ENCODE measurements at places on chromosomes 1 and 21.

DNA sequence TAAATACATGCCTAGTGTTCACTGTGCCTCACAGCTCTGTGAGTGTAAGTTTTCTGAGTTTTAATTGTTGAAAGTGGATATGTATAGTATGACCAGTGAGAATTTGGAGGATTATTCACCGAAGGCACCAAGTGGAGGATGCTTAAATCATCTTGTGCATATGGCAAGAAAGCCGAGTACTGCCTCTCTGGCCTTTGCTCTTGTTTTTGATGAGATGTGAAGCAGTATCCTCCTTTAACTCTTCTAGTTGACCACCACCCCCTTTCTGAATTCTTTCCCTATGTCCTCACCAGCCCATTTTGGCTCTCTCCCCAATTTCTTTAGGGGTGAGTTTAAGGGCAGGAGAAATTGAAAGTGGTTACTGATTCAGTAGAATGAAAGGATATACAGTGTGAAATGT lies 130.4 kb downstream of the SYT2 start:
- no peak overlapping the region for H3K27ac ChIP-seq
- no peak overlapping the region for H3K4me3 ChIP-seq
- DNase-seq = no peak

GRCh38 chr1:160115545-160116282 lies at the start of gene ATP1A2:
ATP1A2 (plus strand) TSS chr1:160115759; CDS start chr1:160115862, 103 bp downstream.
- no peaks in the 10 kb centered on the region for H3K36me3 ChIP-seq
- no peak within 1 kb of the TSS for H3K4me3 ChIP-seq
- DNase-seq = no peak
- no peaks in the 10 kb centered on the region for H3K27me3 ChIP-seq
- H3K27ac ChIP-seq = no peak within 1 kb of the TSS

DNA sequence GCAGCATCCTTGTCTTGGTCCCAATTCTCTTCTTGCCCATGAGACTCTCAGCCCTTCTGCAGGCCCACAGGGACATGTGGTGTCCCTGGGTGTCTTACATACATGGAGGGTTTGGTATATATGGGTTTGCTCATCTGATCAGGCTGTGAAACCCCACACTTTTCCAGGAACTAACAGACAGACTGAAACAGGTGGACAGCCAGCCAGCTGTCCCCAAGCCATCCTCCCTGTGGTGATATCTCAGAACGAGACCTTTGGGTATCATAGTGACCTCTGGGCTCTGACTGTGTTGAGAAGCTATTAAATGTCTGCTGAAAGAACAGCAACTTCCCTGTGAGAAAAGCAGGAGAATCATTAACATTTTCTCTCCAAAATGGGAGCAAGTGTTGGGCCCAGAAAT lies 115.5 kb upstream of the PAXBP1 start:
- DNase-seq = no peak
- H3K27ac ChIP-seq = peak overlapping the region; percentile 42
- peak overlapping the region; percentile 48 for H3K4me3 ChIP-seq
- H3K27me3 ChIP-seq = no peaks in the 10 kb centered on the region

DNA sequence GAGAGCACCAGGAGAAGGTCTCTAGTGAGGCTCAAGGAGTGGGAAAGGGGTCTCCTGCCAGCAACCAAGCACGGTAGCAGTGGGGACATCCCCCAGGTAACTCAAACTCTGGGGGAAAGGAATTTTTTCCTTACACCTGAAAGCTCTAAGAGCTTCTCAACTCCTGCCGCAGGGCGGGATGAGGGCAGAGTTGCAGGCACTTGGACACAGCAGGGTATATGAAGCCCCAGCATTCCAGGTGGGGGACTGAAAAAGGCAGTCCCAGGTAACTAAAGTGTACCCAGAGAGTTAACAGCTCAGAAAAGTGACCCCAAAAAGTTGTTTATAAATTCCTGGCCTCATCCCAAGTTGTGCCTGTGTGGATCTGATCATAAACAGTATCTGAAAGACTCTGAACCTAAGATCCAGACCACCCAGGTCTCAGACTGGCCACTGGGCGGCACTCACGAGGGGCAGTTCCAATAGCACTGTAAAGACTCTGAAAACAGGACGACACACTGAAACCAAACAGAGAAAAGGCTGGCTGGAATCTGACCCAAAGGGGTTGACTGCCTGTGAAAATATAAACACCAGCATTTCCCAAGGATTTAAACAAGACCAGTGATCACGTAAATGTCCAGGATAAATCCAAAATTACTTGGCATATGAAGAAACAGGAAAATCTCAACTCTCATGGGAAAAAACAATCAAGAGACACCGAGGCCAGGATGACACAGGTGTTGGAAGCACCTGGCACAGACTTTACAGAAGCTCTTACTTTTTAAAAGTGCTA lies 47.5 kb downstream of the HSF2BP start:
- no peak overlapping the region for H3K27ac ChIP-seq
- no peaks in the 10 kb centered on the region for H3K4me1 ChIP-seq
- no peaks in the 10 kb centered on the region for H3K27me3 ChIP-seq
- no peaks in the 10 kb centered on the region for H3K36me3 ChIP-seq
- no peak for DNase-seq
- no peak overlapping the region for H3K4me3 ChIP-seq

GRCh38 chr1:103074224-103074623 lies 34.1 kb downstream of the COL11A1 start:
- H3K27ac ChIP-seq = no peak overlapping the region
- H3K36me3 ChIP-seq = no peaks in the 10 kb centered on the region
- H3K4me3 ChIP-seq = no peak overlapping the region
- H3K4me1 ChIP-seq = no peaks in the 10 kb centered on the region

- no peak overlapping the region for H3K27ac ChIP-seq
- no peaks in the 10 kb centered on the region for H3K4me1 ChIP-seq
- no peak overlapping the region for H3K4me3 ChIP-seq
- H3K27me3 ChIP-seq = no peaks in the 10 kb centered on the region
- no peaks in the 10 kb centered on the region for H3K36me3 ChIP-seq
These were observed 18.3 kb upstream of the IL22RA1 start for GRCh38 chr1:24161270-24161669.

DNA sequence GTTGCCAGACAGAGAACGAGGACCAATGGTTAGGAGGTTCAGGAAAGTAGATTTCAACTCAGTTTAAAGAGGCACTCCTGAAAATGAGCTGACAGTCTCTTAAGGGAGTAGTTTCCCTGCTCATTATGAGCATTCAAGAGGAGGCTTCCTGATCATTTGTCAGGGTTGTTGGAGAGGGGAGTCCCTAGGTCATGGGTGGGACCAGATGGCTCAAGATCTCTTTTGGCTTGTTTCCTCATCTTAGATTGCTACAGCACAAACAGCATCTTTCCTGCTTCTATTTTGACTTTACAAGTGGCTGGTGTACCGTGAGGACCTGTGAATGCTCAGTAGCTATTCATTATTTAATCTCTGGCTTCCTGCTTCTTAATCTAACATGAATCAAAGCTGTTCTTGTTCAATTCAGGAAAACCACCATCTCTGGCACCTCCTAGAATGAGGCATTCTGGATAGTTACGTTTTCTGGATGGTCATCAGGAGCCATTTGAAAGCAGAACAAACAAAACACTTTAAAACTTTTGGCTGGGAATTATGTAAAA lies 47.6 kb downstream of the PEX14 start:
- H3K4me1 ChIP-seq = no peaks in the 10 kb centered on the region
- no peak overlapping the region for H3K27ac ChIP-seq
- no peaks in the 10 kb centered on the region for H3K36me3 ChIP-seq
- DNase-seq = no peak
- H3K27me3 ChIP-seq = no peaks in the 10 kb centered on the region

- H3K27ac ChIP-seq = peak overlapping the region; percentile 68
- H3K27me3 ChIP-seq = no peaks in the 10 kb centered on the region
- H3K36me3 ChIP-seq = peaks cover 5% of the 10 kb centered on the region
These were observed 62.1 kb downstream of the SKI start for GRCh38 chr1:2290171-2290578.

GRCh38 chr1:154406886-154407197 lies 1.7 kb downstream of the IL6R start:
- peak; percentile 16 for DNase-seq
- H3K4me3 ChIP-seq = peak overlapping the region; percentile 72
- H3K36me3 ChIP-seq = no peaks in the 10 kb centered on the region
- H3K27me3 ChIP-seq = no peaks in the 10 kb centered on the region
- peak overlapping the region; percentile 75 for H3K27ac ChIP-seq

- H3K4me1 ChIP-seq = peaks cover 33% of the 10 kb centered on the region
- no peaks in the 10 kb centered on the region for H3K27me3 ChIP-seq
- no peak overlapping the region for H3K27ac ChIP-seq
These were observed 3.6 kb upstream of the INAVA start for GRCh38 chr1:200890818-200891773.

- no peak overlapping the region for H3K4me3 ChIP-seq
- H3K27me3 ChIP-seq = no peaks in the 10 kb centered on the region
- H3K4me1 ChIP-seq = no peaks in the 10 kb centered on the region
These were observed 2.5 kb upstream of the SLC6A9 start for GRCh38 chr1:44033756-44034155.

- H3K27ac ChIP-seq = no peak overlapping the region
- no peak overlapping the region for H3K4me3 ChIP-seq
- peaks cover 3% of the 10 kb centered on the region for H3K27me3 ChIP-seq
- no peak for DNase-seq
These were observed 26.8 kb downstream of the IER5 start for GRCh38 chr1:181115368-181115684.

GRCh38 chr1:12279728-12280464 lies 50.1 kb downstream of the VPS13D start:
- H3K36me3 ChIP-seq = peaks cover 21% of the 10 kb centered on the region
- H3K4me3 ChIP-seq = no peak overlapping the region
- no peaks in the 10 kb centered on the region for H3K27me3 ChIP-seq
- DNase-seq = no peak
- H3K27ac ChIP-seq = no peak overlapping the region
- no peaks in the 10 kb centered on the region for H3K4me1 ChIP-seq

GRCh38 chr21:44436958-44437357 lies 18.4 kb upstream of the LRRC3 start:
- H3K27me3 ChIP-seq = no peaks in the 10 kb centered on the region
- H3K27ac ChIP-seq = no peak overlapping the region
- no peaks in the 10 kb centered on the region for H3K36me3 ChIP-seq

DNA sequence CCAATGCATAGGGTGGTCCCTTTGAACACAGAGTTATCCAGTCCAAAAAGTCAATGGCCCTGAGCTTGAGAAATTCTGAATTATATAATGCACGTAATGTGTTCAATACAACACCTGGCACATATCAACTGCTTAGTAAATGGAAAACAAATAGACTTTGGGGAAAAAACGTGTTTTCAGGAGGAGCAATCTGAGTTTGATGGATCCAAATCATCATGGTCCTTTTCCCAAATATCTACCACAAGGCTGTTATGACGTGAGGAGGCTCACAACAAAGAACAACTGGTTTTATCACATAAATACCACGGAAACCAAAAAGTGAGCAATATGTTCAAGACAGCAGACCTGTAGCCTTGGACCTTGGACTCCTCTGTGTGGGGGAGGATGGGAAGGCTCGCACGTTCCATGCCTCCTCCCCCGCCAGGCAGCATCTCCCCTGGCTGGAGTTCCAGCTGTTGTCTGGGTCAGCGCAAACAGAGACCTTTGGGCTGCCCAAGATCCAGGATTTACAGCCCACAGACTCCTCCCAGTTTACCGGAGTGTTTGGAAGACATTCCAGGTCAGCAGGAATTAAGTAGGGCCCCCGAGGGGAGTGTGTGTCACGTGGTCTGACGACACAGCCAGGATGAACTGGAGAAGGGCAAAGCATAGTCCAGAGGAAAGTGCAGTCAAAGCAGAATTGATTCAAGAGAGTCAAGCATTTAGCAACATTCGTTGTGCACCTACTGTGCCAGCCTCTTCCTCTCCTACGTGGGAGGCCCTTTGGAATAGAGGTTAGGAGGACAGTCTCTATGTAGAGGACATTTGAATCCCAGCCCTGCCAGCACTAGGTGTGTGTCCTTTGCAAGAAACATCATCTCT lies 32.2 kb upstream of the MED18 start:
- no peak overlapping the region for H3K27ac ChIP-seq
- no peaks in the 10 kb centered on the region for H3K27me3 ChIP-seq
- DNase-seq = no peak
- no peaks in the 10 kb centered on the region for H3K36me3 ChIP-seq
- H3K4me3 ChIP-seq = no peak overlapping the region

- no peak for DNase-seq
- H3K36me3 ChIP-seq = no peaks in the 10 kb centered on the region
- H3K27ac ChIP-seq = no peak overlapping the region
- H3K27me3 ChIP-seq = no peaks in the 10 kb centered on the region
- H3K4me1 ChIP-seq = no peaks in the 10 kb centered on the region
These were observed 7.5 kb upstream of the CLEC20A start for GRCh38 chr1:178504286-178504685.

- no peak overlapping the region for H3K27ac ChIP-seq
- H3K27me3 ChIP-seq = no peaks in the 10 kb centered on the region
- H3K4me1 ChIP-seq = no peaks in the 10 kb centered on the region
- H3K36me3 ChIP-seq = no peaks in the 10 kb centered on the region
- no peak overlapping the region for H3K4me3 ChIP-seq
- DNase-seq = no peak
These were observed 108.7 kb upstream of the KCNE2 start for GRCh38 chr21:34255073-34255472.

DNA sequence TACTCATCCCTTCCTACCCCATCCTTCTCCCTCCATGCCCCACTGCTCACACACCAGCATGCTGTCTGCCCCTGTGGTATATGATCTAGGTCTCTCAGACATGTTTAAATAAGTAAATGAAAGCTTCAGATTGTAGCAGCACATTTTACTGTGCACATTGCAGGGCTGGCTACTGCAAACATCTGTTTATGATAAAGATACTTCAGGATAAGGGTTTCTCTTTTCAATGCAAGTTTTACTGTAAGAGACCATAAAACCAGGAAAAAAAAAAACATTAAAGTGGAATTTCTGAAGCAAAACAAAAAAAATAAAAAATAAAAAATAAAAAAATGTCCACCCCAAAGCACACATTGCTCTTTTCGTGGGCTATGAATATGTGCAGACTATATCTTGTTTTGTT lies 184.4 kb downstream of the USH2A start:
- no peaks in the 10 kb centered on the region for H3K36me3 ChIP-seq
- no peak for DNase-seq
- H3K4me3 ChIP-seq = no peak overlapping the region
- H3K27ac ChIP-seq = no peak overlapping the region

GRCh38 chr1:201014816-201015200 lies 8.7 kb downstream of the KIF21B start:
- no peak overlapping the region for H3K4me3 ChIP-seq
- no peak for DNase-seq
- H3K4me1 ChIP-seq = peaks cover 91% of the 10 kb centered on the region
- no peak overlapping the region for H3K27ac ChIP-seq

- no peaks in the 10 kb centered on the region for H3K27me3 ChIP-seq
- H3K4me3 ChIP-seq = no peak overlapping the region
- no peak for DNase-seq
- H3K4me1 ChIP-seq = no peaks in the 10 kb centered on the region
These were observed 142.3 kb downstream of the DNM3 start for GRCh38 chr1:171983584-171983983.

- no peak overlapping the region for H3K4me3 ChIP-seq
- H3K36me3 ChIP-seq = peaks cover 9% of the 10 kb centered on the region
- no peaks in the 10 kb centered on the region for H3K27me3 ChIP-seq
- H3K27ac ChIP-seq = no peak overlapping the region
- H3K4me1 ChIP-seq = no peaks in the 10 kb centered on the region
These were observed 54.9 kb upstream of the EDN2 start for GRCh38 chr1:41539418-41539805.
